Esophagus squamous epithelium (tissue), 5 donors: ENCODE measurements at places on chromosomes 11 and 22.

DNA sequence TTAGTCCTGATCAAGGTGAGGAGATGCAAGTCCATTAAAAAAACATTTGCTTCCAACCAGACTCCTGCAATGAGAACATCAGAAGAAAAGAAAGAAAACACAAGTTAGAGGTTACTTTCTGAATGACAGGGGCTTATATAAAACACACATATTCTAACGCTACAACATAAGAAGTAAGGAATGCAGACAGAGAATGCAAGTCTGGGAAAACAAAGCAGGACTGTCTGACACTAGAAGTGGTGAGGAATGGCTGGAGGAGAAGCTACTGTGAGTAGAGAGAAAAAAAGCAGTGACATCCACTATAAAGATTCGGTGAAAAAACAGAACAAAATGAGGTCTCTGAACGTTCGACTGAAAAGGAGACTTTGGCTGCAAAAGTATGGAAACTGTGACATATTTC, 12.3 kb downstream of the TMEM216 start:
- no peak for DNase-seq

- DNase-seq, result no peak
These were observed 31.7 kb upstream of the GCAT start for GRCh38 chr22:37775785-37776638.

GRCh38 chr11:44748606-44749005, 21.8 kb downstream of the TSPAN18 start:
- DNase-seq, result no peak

GRCh38 chr11:74004046-74004695, 4.7 kb downstream of the UCP3 start:
- no peak for DNase-seq

GRCh38 chr11:905952-906351, 4.7 kb downstream of the CHID1 start:
- no peak for DNase-seq

- no peak for DNase-seq
These were observed 22.8 kb downstream of the STIM1 start for GRCh38 chr11:3878258-3878584.

- no peak for DNase-seq
These were observed 7.0 kb downstream of the DERL3 start for GRCh38 chr22:23831781-23832180.

- peak; percentile 65 for DNase-seq
These were observed 8.2 kb upstream of the TBC1D22A start for GRCh38 chr22:46754110-46754799.

DNA sequence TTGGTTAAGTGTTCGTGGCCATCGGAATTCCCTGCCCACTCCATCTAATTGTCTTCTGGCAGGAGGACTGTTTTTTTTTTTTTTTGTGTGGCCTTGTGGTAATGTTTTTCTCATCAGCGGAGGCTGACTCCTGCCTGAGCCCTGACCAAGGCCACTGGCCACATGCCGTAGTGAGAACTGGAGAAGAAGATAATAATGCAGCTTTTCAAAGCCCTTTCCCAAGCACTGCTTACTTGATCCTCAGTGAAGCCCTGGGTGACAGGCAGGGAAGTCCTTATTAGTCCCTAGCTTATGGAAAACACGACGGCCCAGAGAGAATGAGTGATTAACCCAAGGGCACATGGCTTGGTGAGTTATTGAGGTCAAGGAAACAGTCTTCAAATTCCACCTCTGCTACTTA, 71.2 kb downstream of the ADM start:
- no peak for DNase-seq

- no peak for DNase-seq
These were observed 12.7 kb downstream of the BAIAP2L2 start for GRCh38 chr22:38097557-38098409.

- no peak for DNase-seq
These were observed 541 bp downstream of the MICAL2 start for GRCh38 chr11:12110714-12111548.

- DNase-seq, result no peak
These were observed 452 bp downstream of the BIRC3 start for GRCh38 chr11:102317768-102318103.

DNA sequence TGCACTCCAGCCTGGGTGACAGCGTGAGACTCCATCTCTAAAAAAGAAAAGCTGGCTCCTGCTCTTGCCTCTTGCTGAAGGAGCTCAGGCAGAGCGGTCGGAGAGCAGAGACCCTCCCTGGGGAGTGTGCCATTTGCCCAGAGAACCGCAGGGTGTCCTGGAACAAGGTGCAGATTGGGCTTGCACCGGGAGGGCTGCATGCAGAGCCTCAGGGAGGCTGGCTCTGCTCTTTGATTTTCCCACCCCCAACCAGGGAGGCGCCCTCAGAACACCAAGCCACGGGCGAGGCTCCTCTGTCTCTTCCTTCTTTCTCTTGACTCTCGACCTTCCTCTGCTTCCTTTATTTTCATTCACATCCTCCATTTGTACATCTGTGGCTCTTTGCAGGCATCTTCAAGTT, 889.1 kb downstream of the OPCML start:
- no peak for DNase-seq

- DNase-seq, result no peak
These were observed 50.2 kb upstream of the CCDC34 start for GRCh38 chr11:27413218-27413617.

DNA sequence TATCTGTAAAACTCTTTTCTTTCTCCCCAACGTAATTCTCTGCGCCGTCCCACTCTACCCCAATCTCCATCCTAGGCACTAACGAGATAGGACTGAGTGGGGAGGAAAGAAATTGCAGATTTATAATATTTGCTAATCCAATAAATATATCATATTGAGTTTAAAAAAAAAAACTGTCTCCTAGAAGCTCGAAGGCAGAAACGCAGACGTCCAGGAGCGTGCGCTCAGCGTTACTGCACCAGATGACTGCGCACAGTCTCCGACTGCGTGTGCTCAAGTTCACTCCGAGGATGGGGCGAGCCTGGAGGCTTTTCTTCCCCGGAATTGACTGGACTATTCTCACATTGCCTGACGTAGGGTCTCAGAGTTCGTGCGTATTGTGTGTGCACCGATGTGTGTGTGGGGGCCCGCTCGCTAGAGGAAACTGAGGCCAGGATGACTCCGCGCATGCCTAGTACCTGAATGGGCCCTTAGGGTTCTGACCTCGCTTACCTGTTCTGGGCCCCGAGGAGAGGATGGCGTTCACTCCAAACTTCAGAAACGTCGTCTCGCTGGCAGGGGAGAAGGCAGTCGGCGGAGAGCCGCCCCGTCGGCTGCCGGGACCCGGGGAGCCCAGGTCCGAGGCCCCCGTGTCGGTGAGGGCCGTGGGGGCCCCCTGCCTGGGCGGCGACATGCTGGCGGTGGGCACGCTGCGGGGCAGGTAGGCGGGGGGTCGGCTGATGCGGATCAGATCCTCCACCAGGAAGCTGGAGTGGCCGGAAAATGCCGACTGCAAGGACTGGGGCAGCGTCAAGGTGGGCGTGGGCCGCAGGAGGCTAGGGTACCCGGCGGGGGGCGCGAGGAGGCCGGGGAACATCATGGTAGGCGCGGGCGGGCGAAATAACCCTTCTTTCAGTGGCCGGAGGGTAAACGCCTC, 551 bp downstream of the DBX1 start:
- DNase-seq, result no peak

- no peak for DNase-seq
These were observed 23.8 kb downstream of the OPCML start for GRCh38 chr11:133508468-133508867.
